ENCODE measurements at places on chromosomes 4 and X.

DNA sequence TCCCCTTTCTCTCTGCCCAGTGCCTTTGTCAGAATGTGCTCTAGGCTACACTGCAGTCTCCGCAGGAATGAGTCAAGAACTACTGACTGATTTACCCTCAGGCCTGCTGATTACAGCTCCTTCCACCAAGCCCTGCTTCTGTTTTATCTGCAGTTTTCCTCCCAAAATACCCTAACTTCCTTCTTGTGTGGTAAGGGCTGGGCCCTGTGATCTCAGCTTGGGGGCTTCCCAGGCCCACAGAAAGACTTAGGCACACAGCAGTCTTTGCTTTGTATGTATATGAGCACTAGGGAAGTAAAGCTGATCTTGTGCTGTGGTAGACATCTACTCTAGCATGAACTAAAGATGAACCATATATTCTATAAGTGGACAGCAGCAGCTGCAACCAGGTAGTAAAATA lies 18.8 kb downstream of the PAK3 start:
- DNase-seq = no peak

DNA sequence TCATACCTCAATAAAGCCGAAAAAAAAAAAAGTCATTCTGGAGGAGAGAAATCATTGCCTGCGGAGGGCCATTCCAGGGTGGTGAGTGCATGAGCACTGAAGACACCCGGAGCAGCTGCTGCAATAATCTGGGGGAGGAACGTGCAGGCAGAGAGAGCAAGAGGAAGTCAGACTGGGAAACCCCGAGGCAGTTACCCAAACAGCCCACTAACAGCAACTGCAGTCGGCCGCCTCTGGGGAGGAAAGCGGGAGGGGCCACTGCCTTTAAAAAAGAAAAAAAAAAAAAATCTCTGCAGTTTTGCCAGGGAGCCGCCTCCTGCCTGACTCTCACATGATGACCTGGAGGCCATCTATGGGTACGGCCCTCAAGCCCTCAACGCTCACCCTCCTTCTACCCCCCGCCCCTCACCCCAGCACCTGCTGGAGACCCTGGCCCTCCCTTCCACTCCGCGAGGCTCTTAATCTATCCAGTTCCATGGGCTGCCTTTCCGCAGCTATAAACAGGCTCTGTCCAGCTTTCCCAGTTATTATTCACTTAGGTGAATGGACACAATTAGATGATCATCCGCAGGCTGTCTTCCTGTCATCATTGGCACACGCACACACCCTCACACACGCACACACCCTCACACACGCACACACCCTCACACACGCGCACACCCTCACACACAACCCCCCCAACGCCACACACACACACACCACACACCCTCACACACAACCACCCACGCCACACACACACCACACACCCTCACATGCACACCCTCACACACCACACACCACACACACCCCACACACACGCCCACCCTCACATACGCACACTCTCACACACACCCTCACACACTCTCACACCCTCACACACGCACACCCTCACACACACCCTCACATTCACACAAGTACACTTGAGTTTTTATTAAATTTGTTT lies 3.4 kb upstream of the AVPR2 start:
- DNase-seq = peak; percentile 59

DNA sequence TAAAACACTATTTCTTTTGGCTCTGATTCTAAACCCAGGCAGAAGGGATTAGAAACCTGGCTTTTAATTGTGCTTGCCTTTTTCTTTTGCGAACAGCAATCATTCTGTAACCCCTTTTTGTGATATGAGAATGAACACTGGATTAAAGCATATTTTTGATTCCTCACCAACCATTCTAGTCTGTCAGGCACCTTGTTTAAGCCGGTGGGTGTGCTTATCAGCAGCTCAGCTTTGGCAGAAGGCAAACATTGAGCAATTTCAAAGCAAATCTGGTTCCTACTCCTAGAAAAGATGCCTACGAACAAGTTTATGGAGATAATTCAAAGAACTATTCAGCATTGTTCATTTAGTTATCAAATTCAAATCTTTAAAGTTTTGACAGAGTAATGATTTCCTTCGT lies 265.1 kb upstream of the FAM241A start:
- no peak for DNase-seq

DNA sequence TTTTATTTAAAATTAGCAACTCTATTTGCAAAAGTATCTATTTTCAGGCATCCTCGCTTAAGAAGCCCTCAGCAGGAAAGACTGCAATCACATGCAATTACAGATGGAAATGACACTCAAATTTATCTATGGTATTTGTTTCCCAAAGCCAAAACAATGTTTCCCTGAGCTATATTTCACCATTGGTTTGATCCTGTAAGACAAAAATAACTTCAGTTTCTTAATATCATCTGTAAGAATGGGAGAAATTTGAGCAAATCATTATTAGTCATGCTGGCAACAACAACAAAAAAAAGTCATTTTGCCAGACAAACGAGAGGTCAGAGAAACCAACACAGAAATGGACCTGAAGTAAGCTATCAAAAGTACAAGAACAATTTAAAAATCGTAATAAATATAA lies 204.1 kb downstream of the NR3C2 start:
- DNase-seq = no peak

- DNase-seq = peak; percentile 38
These were observed 236.3 kb upstream of the NWD2 start for GRCh38 chr4:37008199-37008598.

GRCh38 chr4:83552924-83553323 lies 17.0 kb downstream of the GPAT3 start:
- DNase-seq = peak; percentile 62

GRCh38 chr4:1092026-1092982 lies 21.1 kb downstream of the RNF212 start:
- DNase-seq = no peak

DNA sequence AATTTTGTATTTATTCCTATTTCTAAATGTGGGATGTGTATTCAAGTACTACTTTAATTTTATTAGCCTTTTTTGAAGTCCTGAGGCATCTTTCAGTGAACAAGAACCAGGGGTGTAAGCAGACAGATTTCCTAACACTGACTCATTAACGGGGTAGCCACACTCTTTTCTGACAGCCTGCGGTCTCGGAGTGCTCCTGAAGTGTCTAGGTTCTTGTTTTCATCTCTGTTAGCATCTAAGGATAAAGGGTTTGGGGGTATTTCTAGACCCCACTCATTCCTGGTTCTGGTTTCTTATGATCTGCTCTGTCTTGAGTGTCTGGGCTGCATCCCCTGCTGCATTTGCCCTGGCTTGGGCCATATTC lies 71.9 kb downstream of the GC start:
- DNase-seq = peak; percentile 50

DNA sequence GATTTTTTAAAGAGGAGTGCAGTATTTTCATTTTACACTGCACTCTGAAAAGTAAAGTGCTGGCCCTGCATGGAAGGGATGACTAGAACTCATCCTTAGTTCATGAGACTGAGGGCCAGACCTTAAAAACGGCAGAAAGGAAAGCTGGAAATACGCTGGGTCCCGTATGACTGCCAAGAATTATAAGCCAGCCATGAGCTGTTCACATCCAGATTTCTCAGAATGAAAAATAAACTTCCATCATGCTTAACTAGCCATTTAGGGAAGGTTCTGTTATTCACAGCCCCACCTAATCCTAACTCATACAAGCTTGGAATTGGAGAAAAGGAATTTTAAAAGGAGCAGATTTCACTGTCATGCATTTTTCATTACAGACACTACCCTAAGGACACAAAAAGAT lies 894.4 kb downstream of the FAT4 start:
- DNase-seq = no peak

DNA sequence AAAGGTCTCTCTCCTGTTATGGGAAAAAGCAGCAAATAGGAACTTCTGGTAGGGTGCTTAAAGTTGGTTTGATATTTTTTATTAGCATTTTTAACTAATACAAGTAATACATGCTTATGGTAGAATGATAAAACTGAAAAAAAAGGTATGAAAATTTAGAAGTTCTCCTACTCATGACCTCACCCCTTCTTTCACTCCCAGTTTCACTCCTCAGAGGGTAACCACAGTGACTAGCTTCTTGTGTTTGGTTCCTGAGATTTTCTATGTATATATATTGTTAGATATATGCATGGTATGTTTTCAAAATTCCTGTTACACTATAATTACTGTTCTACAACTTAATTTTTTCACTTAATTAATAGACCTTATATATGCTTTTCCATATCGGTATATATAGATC lies 66.5 kb downstream of the AR start:
- no peak for DNase-seq

- DNase-seq = no peak
These were observed 50.8 kb upstream of the ADGRL3 start for GRCh38 chr4:61149278-61149677.

DNA sequence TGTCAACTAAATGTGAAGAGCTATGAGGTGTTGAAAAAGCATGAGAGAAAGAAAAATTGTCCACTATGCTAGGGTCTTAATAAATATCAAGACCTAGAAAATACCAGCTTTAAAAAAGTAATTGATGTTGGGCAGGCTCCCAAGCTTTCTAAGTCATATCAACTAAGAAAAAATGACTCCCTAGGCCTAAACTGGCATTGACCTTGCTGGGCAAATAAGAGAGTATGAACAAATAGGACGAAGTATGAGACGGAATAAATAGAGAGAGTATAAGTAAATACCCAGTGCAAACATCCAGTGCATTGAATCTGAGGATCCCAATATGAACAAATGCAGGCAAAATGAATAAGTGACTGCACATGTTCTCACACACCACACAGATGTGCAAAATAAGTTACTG lies 3.2 kb downstream of the KDR start:
- DNase-seq = no peak

GRCh38 chrX:39899856-39900776 lies 197.6 kb downstream of the BCOR start:
- peak; percentile 61 for DNase-seq

DNA sequence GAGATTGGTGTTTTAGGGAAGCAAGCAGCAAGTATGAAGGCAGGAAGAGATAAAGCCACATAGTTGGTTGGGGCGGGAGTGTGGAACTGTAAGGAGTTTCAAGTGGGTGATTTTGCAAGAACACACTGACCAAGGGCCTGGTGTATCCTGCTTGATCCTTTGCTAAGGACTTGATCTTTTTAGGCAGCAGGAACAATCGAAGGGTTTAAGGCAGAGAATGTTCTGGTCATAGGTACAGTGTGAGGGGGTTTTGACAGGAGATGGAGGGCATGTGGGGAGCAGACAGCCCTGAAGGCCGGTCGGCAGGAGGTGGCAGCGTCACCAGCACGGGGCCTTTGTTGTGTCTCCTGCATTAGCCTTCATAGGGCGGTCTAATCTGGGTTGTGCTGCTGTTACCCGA lies 54.7 kb downstream of the FAM193A start:
- DNase-seq = peak; percentile 25

- peak; percentile 27 for DNase-seq
These were observed 65.7 kb downstream of the SHROOM2 start for GRCh38 chrX:9851890-9852289.

- no peak for DNase-seq
These were observed 584.8 kb upstream of the AGA start for GRCh38 chr4:178026999-178027398.

- no peak for DNase-seq
These were observed 22.2 kb downstream of the SPINK2 start for GRCh38 chr4:56799161-56799759.
